ENCODE measurements at places on chromosomes 6 and 20.
A peak's percentile ranks its signal among the peaks of the same experiment; 100 is the strongest.

DNA sequence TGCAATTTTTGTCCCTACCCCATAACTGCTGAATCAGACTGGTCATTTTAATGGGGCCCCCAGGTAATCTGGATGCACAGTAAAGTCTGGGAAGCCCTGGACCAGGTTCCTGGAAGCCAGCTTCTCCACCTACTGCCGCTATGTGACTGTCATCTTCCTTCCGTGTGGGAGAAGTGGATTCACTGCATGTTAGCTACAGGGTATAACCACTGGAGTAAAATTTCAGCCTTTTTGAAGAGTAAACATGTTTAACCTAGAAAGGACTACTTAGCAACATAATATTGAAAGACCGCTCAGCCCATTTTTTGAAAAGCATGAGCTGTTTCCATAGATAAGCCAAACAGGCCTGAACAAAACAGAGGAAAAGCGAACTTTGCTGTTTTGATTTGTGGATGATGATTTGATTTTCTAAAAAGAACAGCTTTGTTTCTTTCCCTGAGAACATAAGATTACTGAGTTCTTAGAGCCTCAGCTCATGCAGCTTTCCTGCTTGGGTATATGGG, 208.1 kb downstream of the PLCB4 start:
- no peak for DNase-seq

GRCh38 chr6:55895972-55896730, 20.8 kb upstream of the BMP5 start:
- DNase-seq = no peak

DNA sequence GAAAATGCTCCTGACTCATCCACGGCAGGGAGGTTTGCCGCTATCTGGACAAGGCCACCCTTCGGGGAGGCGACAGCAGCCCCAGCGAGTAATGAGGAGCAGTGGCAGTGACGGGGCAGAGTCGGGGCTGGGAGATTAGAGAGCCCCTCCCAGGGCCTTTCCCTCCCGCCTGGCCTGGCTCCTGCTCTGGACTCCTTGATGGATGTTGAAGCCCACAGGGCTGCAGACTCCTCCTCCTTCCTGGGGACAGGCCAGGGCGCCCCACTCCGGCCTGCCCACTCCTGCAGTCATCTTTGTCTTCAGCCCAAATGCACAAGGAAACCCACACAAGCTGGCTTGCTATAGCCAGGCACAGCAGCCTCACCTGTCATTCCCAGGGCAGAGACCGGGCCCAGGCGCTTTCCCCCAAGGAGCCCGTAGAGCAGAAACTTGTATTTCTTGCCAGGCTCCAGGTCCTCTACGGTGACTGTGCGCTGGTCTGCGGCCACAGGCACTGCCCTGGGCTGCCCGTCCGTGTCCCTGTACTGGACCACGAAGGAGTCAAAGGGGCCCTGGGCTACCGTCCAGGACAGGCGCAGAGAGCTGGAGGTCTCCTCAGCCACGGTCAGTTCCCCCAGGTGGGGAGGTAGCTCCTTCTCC, 7.7 kb downstream of the CYP21A2 start:
- DNase-seq = no peak

- DNase-seq = no peak
Observed at GRCh38 chr6:30000156-30000791, 57.9 kb downstream of the HLA-A start.

- DNase-seq = no peak
Observed at GRCh38 chr6:85404564-85405174, 45.2 kb upstream of the NT5E start.

- DNase-seq = no peak
Observed at GRCh38 chr6:136958168-136958567, 36.1 kb downstream of the SLC35D3 start.

GRCh38 chr6:42786525-42786985, 4.7 kb downstream of the BICRAL start:
- no peak for DNase-seq

- DNase-seq = no peak
Observed at GRCh38 chr6:16041327-16041726, 87.6 kb upstream of the MYLIP start.

- no peak for DNase-seq
Observed at GRCh38 chr6:143215771-143216170, 155.1 kb downstream of the AIG1 start.

- no peak for DNase-seq
Observed at GRCh38 chr20:62704341-62704948, 4.2 kb upstream of the NTSR1 start.

DNA sequence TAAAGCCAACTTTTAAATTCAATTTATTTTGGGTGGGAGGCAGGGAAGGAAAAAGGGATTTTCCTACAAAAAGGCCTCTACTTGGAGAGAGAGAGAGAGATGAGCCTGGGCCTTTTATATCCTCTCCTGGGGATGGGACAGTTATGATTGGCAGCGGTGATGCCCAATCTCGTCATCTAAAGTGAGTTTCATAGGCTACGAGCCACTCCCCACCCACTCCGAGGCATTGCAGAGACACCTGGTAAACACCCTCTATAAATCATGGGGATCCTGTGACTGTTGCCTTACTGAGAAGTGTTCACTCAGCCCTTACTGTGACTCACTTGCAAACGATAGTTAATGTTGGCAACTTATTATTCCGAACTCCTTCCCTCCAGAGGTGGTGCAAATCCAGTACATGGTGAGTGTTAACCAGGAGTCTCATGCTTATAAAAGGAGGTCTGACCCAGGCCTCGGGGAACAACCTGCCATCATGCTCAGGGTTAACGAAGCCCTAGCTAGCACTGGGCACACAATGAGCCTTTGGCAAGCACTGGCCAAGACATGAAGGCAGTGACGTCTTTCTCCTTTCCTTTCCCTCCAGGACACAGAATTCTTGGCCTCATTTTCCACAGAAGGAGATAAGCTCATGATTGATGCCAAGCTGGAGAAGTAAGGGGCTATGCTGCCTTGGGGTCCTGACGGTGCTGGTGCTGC, 20.5 kb downstream of the BPIFB4 start:
- no peak for DNase-seq

DNA sequence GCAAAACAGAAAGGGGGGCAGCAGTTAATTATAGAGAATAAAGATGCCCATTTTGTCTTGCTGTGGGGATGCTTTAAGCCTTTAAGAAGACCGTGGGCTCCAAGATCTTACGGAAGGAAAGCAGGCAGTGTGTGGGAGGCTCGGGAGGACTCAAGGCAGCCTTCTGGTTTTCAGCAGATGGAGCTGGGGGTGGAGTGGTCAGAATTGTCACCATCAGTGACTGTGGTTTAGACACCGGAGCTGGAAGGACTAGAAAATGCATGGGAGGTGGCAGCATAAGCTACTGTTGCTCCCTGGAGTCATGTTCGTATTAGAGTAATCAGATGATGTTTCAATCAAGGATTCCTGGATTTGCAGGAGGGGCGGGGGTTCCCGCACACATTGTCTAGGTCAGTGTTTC, 3.7 kb downstream of the PHACTR1 start:
- peak; percentile 10 for DNase-seq
